ENCODE measurements at places on chromosomes 4 and X.

DNA sequence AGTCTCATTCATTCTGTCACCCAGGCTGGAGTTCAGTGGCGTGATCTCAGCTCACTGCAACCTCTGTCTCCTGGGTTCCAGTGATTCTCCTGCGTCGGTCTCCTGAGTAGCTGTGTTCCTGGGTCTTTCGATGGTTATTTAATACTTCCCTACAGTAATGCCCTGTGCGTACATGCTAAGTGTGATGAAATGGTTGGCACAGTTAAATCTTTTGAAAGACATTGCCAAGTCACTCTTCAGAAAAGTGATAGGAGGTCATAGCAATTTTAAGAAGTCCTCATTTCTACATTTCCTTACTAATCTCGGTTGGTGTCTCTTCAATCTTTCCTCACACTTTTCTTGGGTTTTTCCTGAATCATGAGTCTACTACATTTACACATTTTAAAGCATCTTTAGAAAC is 14.4 kb downstream of the HTT-AS start:
- no peak for DNase-seq

DNA sequence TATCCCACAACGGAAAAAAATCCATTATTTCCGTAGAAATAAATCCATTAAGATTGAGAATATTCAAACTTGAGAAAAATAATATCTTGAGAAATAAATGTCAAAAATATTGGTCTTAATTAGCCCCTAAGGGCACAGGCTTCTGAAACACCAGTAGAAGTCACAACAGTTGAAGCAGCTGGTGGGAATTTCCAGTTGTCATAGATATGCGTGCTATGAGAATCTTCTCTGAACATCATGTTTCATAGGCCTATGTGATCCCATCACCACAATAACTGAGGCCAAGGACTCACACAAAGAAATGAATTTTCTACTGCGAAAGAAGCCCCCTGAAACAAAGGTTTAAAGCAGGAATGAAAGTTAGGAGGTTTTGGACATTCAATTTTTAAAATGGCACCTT is 292.0 kb downstream of the DTHD1 start:
- no peak for DNase-seq

GRCh38 chr4:1405636-1406393 is 427 bp downstream of the NKX1-1 start:
- no peak for DNase-seq

DNA sequence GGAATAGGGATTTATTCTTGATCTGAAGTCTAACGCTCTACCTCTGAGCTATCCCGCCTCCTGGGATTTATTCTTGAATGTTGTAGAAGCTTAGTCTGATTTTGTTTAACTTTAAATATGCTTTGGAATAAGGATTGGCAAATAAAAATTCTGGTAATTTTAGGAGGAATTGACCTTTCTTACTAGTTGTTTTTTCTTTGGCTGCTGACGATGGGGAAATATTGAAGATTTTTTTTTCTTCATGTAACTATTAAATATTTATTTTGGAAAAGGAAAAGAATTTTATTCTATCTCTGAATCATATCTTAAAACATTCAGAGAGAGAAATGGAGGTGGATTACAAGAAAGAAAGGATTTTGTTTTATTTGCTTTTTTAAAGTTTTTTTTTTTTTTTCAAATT is 122.9 kb downstream of the PDLIM5 start:
- DNase-seq = no peak

GRCh38 chr4:136893573-136893972 is 638.7 kb downstream of the PCDH18 start:
- DNase-seq = no peak

DNA sequence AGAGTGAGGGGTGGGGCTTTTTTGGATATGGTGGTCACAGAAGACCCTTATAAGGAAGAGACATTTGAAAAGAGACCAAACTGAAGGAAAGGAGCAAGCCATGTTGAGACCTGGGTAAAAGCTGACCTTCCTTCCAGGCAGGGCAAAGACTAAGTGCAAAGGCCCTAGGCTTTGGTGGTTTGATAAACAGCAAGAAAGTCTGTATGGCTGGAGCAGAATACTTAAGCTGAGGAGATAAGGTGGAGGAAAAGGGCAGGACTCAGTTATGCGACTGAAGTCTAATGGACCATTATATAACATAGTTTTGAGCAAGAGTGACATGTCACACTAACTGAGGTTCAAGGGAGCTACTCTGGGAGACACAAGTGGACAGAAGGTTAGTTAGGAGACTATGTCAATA is 20.0 kb downstream of the SH3RF1 start:
- no peak for DNase-seq

DNA sequence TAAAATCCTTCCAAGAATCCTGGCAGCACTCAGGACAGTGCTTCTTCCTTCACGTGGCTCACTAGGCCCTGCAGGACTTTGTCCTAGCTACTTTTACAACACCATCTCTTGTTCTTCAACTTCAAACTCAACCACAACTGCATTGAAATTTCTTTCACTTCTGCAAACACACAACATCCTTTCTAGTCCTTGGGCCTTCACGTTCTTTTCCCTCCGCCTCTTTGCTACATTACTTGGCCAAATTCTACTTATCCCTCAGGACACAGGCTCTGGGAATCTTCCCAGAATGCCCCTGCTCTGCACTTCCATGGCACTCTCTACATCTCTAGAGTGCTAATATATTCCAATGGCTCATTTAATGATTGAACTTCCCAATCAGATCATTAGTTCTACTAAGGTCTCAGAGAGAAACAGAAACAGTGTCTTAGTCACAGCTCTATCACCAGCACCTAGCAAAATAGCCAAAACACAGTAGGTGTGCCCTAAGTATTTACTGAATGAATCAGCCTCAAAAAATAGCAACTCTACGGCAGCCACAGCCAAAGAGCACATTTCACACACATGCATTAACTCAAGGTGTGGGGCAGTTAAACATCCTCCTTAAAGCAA is 73.3 kb downstream of the MANBA start:
- no peak for DNase-seq

- no peak for DNase-seq
Measured at GRCh38 chr4:88217169-88217568, 58.7 kb upstream of the ABCG2 start.

- no peak for DNase-seq
Measured at GRCh38 chrX:39019056-39019455, 217.8 kb downstream of the MID1IP1 start.

- no peak for DNase-seq
Measured at GRCh38 chr4:126678618-126679017, 954.1 kb upstream of the INTU start.

- DNase-seq = peak; percentile 50
Measured at GRCh38 chrX:154515090-154515965, 704 bp downstream of the FAM3A start.

DNA sequence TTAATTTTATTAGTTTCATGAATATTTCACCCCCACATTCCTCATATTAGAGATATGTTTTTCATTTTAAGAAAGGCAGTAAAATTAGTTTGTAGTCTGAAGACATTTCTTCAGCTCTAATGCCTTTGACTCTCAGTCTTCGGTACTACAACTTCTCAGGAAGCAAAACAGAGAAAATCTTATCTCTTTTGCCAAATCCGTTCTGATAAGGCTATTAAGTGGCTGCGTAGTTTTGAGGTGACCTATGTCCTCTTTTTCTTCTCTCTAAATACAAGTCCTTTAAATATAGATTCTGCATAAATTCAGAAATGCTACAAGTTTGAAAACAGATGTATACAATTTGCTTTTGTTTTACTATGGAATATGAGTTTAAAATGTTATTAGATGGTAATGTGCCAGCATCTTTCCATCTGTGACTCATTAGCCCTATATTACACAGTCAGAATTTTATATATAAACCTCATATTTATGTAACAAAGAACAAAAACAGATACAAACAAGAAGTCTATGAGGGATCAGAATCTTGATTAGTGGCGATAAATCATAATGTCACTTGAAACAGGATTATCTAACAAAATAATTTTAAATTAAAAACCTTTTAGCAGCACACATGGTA is 181.2 kb upstream of the ETNPPL start:
- no peak for DNase-seq

DNA sequence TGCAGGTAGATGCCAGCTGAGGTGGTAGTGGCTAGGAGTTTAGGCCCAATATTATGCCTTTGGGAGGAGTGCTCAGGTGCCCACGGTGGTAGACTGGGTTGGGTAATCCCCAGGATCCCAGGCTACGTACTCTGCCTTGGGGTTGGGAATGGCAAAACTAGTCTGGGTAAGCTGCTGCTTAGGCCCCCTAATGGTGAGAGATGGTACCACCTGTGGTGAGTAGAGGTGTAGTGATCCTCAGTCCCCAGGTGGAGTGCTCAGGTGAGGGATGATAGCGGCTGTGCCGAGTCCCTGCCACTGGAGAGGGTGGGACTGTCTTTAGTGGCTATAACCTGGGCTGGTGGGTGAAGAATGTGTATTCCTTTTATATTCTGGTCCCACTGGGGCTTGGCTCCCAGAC is 75.2 kb downstream of the IL1RAPL2 start:
- no peak for DNase-seq

DNA sequence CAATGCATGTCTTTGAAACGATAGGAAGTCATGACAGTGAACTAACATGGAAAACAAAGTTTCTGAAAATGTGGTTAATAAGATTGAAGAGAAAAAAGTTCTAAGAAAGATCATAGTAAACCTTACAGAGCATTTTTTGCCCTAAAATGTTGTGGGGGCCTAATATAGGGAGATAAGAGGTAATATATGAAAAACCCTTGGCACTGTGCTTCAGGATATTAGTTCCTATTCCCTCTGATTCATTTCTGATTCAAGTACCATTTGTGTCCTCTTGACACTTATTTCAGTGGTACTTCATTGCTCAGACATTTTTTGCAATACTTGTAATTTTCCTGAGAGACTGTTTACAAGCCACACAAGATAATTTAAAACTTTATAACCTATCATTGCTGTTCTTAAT is 35.1 kb downstream of the PAQR3 start:
- no peak for DNase-seq

GRCh38 chr4:159608436-159608835 is 505.6 kb downstream of the RAPGEF2 start:
- DNase-seq = no peak

- DNase-seq = no peak
Measured at GRCh38 chrX:23786268-23786815, 3.4 kb downstream of the SAT1 start.

DNA sequence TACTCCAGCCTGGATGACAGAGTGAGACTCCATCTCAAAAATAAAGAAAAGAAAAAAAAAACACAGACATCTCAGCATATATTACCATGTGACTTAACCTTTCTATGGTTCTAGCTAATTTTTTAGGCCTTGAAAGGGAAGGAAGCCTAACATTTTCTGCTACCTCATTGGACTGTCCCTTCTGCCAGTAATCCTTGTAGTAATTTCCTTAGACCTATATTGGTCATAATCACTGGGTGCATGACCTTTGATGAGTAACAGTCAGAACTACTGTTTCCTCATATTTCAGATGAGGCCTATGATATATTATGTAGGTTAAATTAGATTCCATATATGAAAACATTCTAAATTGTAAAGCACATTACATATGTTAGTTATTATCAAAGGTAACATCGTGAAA is 9.6 kb downstream of the XIAP start:
- DNase-seq = no peak

DNA sequence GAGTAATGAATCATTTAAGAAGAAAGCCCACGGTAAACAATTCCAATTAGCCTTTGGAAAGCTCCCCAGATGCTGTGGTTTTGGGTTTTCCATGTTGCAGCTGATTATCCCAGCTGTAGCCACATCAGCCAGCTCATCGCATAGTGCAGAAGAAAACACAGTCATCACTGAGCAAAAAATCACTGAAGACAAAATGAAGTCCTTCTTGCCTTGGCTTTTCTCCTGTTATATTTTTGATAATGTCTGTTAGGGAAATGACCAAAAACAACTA is 193.0 kb upstream of the C1QTNF7 start:
- no peak for DNase-seq

DNA sequence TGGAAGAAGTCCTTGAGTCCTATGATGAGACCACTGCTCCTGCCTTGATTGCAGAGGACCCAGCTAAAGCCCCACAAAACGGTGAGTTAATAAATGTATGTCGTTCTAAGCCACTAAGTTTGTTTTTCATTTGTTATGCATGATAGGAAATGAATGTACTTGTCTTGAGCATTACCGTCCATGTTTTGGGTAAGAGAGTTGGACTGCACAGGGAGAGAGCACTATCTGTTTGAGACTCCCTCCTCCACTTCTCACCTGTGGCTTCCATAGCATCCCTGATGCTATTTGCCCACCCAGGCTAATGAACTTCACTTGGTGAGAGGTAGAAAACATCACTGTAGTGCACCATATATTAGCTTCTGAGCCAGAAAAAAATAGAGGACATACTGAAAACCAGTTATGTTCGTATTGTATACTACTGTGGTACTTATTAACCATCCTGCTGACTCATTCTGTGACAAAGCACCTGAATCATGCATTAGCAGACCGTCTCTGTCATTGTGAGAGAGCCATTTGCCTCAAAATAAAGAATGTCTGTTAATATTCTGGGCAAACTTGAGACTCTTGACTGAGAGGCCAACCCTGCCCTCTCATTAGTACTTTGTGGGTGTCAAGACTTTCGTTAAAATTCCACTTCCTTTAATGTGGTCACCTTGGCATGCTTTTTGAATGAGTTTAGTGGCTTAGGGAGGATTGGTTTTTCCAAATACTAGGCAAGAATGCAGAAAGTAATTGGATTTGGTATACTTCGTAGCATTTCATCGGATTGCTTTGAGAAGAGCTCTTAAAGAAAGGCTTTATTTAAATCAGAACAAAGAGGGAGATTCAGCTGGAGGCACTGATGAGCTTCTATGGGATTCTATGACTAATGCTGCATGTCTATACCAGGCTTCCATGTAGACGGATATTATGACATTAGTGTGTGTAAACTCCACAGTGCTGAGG is 99.3 kb upstream of the GRPR start:
- no peak for DNase-seq

- DNase-seq = no peak
Measured at GRCh38 chr4:8393593-8394038, 46.9 kb downstream of the ACOX3 start.

DNA sequence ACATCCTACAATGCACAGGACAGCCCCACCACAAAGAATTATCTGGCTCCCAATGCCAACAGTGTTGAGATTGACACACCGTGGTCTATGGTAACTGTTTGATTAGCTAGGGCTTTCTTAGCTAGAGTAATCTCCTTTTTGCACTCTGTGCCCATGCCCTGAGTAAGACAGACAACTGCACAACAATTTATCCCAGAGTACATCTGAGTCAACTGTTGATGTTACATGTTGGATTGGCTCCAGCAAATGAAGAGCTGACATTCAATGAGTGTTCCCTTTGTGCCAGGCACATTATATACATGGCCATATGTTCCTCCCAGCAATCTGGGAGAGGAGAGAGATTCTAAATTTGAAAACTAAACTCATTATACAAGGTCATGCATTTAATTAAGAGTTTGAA is 3.9 kb upstream of the FAM9C start:
- DNase-seq = no peak

GRCh38 chrX:152154050-152154449 is 15.7 kb upstream of the MAGEA10 start:
- DNase-seq = no peak

Measured in hematopoietic multipotent progenitor cell treated with erythropoietin and hydrocortisone succinate and interleukin-3 and kit ligand, for 17 days (in vitro differentiated cells).